ENCODE measurements at places on chromosomes 5 and 9.

DNA sequence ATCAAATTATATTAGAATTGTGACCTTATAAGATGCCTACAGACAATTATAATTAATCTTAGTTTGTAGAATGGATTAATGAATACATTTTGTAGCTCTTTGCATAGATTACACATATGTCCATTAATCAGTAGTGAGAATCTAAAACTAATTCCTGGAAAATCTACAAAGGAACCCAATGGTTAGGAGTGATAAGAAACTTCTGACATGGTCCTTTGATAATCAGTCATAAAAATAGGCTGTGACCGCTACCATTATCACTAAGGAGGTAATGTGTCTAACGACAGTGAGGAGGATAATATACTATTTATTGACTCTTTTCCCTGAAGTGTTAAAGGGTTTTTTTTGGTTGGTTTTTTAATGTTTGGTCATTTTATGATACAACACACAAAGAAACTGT is 46.6 kb downstream of the BNC2 start:
- DNase-seq = no peak

DNA sequence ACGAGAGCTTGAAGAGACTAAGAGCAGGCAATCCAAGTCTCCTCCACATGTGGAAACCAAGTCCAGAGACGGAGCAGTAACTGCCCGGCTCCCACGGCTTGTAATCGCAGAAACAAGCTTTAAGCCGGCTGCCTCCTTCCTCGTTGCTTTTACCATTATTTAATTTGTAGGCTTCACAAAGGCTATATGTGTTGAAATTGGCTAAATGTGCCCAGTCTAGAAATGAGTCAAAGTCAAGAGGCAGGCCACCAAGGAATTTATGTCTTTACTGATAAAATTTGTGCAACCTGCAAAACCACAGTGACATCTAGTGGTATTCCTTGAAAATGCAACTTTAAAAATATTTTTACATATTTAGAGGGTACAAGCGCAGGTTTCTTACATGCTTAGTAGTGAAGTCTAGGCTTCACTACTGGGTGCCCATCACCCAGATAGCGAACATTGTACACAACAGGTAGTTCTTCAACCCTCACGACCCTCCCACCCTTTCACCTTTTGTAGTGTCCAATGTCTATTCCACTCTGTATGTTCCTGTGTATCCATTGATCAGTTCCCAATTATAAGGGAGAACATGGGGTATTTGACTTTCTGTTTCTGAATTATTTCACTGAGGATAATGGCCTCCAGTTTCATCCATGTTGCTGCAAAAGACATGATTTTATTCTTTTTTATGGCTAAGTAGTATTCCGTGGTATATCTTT is 33.5 kb upstream of the EBF1 start:
- DNase-seq = peak; percentile 77

DNA sequence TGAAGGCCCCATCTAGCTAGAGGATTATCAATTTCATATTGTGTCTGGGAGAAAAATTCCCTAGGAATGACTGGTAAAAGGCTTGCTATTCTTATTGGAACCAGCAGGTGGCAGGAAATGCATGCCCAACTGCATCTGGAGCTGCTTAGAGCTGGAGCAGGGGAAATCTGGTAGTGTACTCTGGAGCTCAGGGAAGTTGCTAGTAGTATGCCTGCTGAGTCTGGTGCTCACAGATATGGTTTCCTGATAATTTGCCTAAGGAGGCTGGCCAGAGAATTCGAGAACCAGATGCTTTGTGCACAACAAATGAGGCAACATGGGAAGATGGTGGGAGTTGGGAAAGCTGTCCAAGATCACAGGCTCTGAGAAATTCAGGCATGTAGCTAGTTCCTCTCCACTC is 53.7 kb downstream of the G3BP1 start:
- DNase-seq = peak; percentile 65

DNA sequence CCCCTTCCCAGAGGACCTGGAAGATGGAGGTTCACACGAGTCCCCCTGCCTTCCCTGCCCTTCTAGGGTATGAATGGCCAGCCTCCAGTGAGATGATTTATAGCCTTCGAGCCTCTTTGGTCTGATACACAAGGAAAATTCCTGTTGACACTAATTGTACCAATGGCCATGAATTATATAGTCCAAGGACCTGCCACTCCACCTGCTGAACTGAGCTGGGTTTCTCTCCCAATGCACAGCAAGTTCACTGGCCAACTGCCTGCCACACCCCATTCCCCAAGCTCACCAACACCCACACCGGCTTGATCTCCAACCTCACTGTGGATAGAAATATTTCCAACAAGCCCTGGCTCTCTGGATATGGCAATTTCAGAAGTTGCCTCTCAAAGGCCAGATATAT is 9.3 kb upstream of the ADRA1B start:
- no peak for DNase-seq

DNA sequence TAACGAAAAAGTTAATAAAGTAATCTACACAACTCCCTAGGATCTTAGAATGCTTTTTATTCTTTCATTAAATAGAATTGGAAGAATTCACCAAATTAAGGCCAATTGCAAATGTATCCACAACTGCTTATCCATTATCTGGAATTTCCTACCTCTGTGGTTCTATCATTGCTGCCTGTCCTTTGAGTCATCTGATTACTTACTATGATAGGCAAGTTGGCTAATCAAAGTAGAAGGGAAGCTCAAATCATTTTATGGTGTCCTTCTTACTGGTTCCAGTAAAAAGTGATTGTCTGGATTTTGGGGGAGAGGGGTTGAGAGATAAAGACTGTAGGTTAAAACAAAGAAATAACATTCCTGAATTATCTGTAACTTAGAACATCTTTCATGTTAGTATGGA is 161.4 kb upstream of the GNA14 start:
- DNase-seq = no peak

GRCh38 chr5:6822068-6822467 is 108.8 kb downstream of the TENT4A start:
- no peak for DNase-seq

GRCh38 chr9:130938652-130939404 is at the start of gene FIBCD1:
Gene FIBCD1 (minus strand): TSS chr9:130939247. CDS start chr9:130938607, 640 bp downstream.
- DNase-seq = peak; percentile 53

- DNase-seq = no peak
Measured at GRCh38 chr9:28542928-28543327, 969.6 kb upstream of the C9orf72 start.

Data from astrocyte of the spinal cord (primary cell).